ENCODE measurements at places on chromosomes 1 and 21. TPM values are rescaled to one million over a fixed set of nuclear protein-coding genes. Genes with fewer than 3 reads are reported as not detected.
A peak's percentile ranks its signal among the peaks of the same experiment; 100 is the strongest.

GRCh38 chr1:168259567-168259966 is 21.1 kb upstream of the TBX19 start:
- no peak overlapping the region for H3K4me3 ChIP-seq
- H3K36me3 ChIP-seq: peaks cover 19% of the 10 kb centered on the region
- no peak overlapping the region for H3K27ac ChIP-seq
- H3K4me1 ChIP-seq: peaks cover 17% of the 10 kb centered on the region

DNA sequence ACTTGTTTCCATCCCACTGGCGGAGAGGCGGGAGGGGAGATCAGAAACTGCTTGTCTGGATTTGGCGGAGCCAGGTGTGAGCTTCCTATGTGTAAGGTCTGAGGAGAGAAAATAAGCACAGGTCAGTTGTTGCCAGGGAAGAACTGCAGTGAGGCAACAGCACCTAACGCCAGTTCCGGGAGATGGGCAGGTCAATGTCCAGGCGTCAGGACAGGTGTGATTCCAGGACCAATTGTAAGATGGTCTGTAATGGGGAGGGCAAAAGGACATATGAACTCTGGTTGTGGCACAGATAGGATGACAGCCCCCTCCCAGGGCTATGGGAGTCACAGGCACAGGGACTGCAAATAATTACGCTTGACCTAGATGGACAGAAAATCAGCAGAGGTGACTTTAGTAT is 9.6 kb upstream of the KCNE1 start:
- peaks cover 5% of the 10 kb centered on the region for H3K27me3 ChIP-seq
- no peak overlapping the region for H3K4me3 ChIP-seq
- H3K4me1 ChIP-seq: peaks cover 32% of the 10 kb centered on the region
- no peak overlapping the region for H3K27ac ChIP-seq

- H3K27me3 ChIP-seq: no peaks in the 10 kb centered on the region
- H3K4me1 ChIP-seq: no peaks in the 10 kb centered on the region
- no peak overlapping the region for H3K4me3 ChIP-seq
- DNase-seq: no peak
- no peak overlapping the region for H3K27ac ChIP-seq
Observed at GRCh38 chr1:217392441-217392840, 238.4 kb downstream of the GPATCH2 start.

DNA sequence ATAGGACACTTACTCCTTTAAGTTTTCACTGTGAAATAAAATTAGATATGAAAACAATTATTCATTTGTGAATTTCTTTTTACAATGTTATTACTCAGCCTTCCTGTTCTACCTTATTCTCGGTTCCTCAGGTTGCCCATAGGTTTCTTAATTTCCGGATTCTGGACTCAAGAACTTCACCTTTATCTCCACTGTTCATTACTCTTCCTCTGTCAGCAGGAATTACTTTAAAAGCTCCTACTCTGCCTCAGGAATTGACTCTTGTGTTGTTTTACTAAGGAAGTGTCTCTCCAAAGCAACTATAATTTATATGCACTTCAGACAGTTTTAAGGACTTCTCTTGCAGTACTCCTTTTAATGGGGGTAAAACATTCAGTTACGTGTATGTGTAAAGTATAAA is 123.8 kb downstream of the OSBPL9 start:
- H3K36me3 ChIP-seq: no peaks in the 10 kb centered on the region
- no peak overlapping the region for H3K27ac ChIP-seq
- no peaks in the 10 kb centered on the region for H3K27me3 ChIP-seq
- peaks cover 18% of the 10 kb centered on the region for H3K4me1 ChIP-seq

DNA sequence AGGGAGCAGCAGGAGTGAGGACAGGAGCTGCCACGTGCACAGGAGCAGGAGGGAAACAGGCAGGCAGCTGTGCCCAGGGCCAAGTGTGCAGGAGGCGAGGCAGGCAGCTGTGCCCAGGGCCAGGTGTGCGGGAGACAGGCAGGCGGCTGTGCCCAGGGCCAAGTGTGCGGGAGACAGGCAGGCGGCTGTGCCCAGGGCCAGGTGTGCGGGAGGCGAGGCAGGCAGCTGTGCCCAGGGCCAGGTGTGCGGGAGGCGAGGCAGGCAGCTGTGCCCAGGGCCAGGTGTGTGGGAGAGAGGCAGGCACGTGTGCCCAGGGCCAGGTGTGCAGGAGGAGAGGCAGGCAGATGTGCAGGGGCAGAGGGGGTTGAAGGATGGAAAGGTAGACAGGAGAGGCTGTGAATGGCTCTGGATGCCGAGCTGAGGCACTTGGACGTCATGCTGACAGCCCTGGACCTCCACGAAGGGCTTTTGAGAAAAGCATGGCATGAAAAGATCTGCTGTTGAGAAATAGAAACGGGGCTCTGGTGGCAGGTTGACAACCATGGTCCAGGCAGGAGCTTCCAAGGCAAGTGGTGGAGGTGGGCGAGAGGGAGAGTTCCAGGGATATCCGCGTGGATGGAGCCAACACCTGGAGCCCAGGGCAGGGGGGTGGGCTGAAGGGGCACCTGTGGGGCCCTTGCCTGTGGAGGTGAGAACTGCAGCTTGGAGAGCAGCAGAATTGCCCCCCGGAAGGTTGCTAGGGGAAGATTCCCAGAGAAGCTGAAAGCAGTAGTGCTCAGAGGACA is 19.1 kb upstream of the NPHP4 start:
- no peak for DNase-seq
- H3K36me3 ChIP-seq: no peaks in the 10 kb centered on the region
- H3K27ac ChIP-seq: no peak overlapping the region
- no peaks in the 10 kb centered on the region for H3K4me1 ChIP-seq
- no peak overlapping the region for H3K4me3 ChIP-seq

- H3K36me3 ChIP-seq: no peaks in the 10 kb centered on the region
- no peaks in the 10 kb centered on the region for H3K4me1 ChIP-seq
- no peak overlapping the region for H3K4me3 ChIP-seq
Observed at GRCh38 chr21:40569357-40569756, 277.6 kb downstream of the DSCAM start.

GRCh38 chr1:106798991-106799390 is 257.5 kb upstream of the PRMT6 start:
- no peak for DNase-seq
- H3K36me3 ChIP-seq: no peaks in the 10 kb centered on the region
- no peaks in the 10 kb centered on the region for H3K4me1 ChIP-seq
- H3K27ac ChIP-seq: no peak overlapping the region
- no peaks in the 10 kb centered on the region for H3K27me3 ChIP-seq
- no peak overlapping the region for H3K4me3 ChIP-seq

DNA sequence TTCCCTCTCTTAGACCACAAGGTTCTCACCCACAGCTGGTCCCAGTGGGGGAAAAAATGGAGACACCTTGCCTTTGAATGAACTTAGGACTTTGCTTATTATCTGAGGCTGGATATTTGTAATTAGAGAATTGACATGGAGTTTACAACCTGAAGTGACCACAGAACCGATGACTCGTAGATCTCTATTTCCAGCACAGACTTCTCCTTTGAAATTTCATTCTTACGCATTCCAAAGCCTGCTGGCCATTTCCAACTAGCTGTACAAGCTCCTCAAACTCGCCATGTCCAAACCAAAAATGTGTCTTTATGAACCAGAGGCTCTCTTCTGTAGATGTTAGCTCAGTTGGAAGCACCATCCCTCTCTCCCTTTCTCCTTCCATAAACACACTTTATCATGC is 12.0 kb downstream of the RAB7B start:
- no peak for DNase-seq
- 0 out of 2 replicates have a peak, but pooled peaks cover 15% of the 10 kb centered on the region for H3K4me1 ChIP-seq
- no peak overlapping the region for H3K27ac ChIP-seq

DNA sequence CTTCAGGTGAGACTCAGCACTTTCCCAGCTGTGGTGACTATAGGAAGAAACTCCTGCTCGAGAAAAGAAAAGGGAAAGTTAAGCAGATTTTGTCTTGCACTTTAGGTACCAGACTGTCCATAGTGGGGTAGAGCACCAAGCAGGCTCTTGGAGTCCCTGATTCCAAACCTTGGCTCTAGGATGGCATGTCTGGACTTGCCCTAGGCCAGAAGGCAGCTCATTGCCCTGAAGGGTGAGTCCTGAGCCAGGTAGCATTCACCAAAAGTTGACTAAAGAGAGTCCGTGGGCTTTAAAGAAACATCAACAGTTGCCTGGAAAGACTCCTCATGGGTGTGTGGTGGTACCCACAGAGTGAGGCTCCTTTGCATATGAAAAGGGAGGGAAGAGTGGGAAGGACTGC is 145.2 kb upstream of the SNX7 start:
- H3K27ac ChIP-seq: no peak overlapping the region
- DNase-seq: no peak
- H3K4me1 ChIP-seq: no peaks in the 10 kb centered on the region
- no peak overlapping the region for H3K4me3 ChIP-seq
- no peaks in the 10 kb centered on the region for H3K27me3 ChIP-seq

DNA sequence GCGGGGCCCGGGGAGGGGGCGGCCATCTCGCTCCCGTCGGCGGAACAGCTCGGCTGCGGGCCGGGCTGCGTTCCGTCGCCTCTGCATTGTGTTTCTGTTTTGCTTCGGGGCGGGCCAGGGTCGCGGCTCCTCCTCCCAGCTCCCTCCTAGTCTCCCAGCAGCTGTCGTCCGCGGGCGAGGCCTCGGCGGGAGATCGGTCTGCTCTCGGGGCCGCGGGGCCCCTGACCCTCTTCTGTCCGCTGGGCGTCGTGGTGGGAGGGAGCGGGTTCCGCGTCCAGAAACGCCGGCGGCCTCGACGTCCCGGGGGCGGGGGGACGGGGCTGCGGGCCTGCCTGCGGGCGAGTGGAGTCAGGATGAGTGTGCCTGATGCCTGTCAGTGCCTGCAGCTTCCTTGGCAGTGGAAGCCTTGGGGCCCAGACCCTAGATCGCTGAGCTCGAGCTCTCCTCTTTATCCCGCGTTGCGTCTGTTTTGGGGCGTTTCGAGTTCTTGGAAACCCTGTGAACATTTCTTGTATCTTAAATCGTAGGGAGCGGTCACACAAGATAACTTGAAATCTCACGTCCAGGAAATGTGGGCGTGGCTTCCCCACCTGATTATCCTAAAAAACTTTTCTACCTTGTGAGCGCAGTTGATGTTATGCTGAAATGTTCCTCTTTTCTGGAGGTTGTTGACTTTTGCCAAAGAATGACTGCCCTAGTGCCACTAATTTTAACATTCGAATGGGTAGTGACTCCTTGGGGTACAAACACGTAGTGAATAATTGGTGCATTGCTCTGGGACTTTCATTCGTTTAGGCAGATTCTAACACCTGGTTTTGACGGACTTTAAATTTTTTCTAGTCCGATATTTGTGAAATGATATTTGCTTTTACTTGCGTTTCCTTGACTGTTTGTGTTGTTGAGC is 676 bp downstream of the MORC3 start:
- peak overlapping the region; percentile 82 for H3K27ac ChIP-seq
- H3K4me1 ChIP-seq: peaks cover 11% of the 10 kb centered on the region
- no peaks in the 10 kb centered on the region for H3K27me3 ChIP-seq
- peak overlapping the region; percentile 57 for H3K4me3 ChIP-seq
- peak; percentile 74 for DNase-seq

DNA sequence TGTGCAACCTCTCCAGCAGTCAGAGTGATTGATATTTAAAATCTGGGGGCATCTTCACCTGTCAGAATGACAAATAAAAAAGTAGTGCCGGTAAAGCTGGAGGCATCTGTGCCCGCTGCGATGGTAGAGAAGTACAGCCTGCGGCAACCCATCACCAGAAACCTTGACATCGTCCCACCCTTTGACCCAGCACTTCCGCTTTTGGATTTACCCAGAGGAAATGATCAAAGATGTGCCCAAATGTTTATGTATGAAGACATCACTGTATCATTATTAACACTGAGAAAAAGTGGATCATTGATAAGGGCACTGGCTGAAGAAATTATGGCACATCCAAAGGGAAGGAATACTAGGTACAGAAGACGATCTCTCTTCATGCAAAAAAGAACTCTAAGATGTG is 96.0 kb downstream of the PGBD5 start:
- no peak overlapping the region for H3K27ac ChIP-seq
- DNase-seq: no peak
- peaks cover 4% of the 10 kb centered on the region for H3K36me3 ChIP-seq
- no peak overlapping the region for H3K4me3 ChIP-seq

GRCh38 chr1:71047635-71048607 is at the start of gene PTGER3:
PTGER3 (minus strand) TSS chr1:71047816; CDS start chr1:71047577, 239 bp downstream.
- H3K36me3 ChIP-seq: no peaks in the 10 kb centered on the region
- peaks cover 9% of the 10 kb centered on the region for H3K4me1 ChIP-seq

DNA sequence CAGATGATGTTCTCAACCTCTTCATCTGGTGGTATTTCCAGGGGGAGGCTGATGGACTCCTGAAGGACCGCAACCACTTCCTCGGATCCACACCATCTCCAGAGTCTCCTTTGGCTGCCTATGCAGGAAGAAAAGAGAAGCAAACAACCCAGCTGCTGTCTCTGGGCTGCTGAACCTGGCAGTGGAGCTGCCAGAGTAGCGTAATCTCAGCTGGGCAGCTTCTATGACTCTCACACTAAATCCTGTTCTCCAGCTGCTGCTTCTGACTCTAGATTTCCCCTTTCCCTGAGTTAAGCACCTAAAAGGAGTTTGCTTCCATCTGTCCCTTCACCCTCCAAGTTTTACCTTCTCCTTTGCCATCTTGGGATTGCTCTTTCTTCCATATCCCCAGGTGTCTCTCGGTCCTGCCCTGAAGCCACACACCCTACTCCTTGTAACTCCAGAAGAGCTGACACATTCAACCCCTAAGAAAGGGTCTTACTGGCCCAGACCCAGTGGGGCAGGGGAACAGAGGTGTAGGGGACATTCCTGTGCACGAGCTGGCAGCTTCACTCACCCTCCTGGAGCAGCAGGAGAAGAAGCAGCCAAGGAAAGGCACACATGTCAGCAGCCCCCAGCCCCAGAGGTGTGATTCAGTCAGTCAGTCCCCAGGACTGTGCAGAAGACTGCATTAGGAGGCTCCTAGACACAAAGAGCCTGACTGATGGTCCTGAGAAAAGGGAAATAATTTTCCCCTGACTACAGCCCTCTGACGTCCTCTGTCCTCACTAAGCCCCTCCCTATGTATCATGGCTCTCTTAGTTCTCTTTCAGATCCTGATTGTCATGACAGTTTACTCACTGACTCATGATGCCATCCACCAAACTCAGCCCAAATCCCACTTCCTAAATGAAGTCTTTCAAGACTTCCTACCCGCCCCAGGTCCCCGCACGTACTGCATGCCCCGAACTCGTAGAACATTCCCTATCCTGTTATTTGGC is at the start of gene SLAMF9:
SLAMF9 (minus strand) TSS at position 702 of the 980 bp plus-strand sequence; CDS start at position 602, 100 bp downstream.
- H3K27ac ChIP-seq: no peak within 1 kb of the TSS
- H3K4me3 ChIP-seq: no peak within 1 kb of the TSS
- no peaks in the 10 kb centered on the region for H3K27me3 ChIP-seq
- H3K4me1 ChIP-seq: no peaks in the 10 kb centered on the region
- no peak for DNase-seq

- peaks cover 4% of the 10 kb centered on the region for H3K36me3 ChIP-seq
- H3K27ac ChIP-seq: no peak overlapping the region
- no peaks in the 10 kb centered on the region for H3K4me1 ChIP-seq
- H3K4me3 ChIP-seq: no peak overlapping the region
- H3K27me3 ChIP-seq: no peaks in the 10 kb centered on the region
Observed at GRCh38 chr1:158586942-158587341, 7.2 kb upstream of the OR10X1 start.

GRCh38 chr1:85708829-85709227 is 595 bp upstream of the ZNHIT6 start:
- H3K27me3 ChIP-seq: no peaks in the 10 kb centered on the region
- DNase-seq: peak; percentile 6
- H3K4me1 ChIP-seq: peaks cover 13% of the 10 kb centered on the region
- H3K27ac ChIP-seq: peak overlapping the region; percentile 46

The JMJD4 gene
- 11.5 TPM for polyA plus RNA-seq

The AGTRAP gene
- polyA plus RNA-seq: 79.0 TPM

The BMP8B gene
- polyA plus RNA-seq: 0.17 TPM

The PHACTR4 gene
- 54.1 TPM for polyA plus RNA-seq

The IKBKE gene
- 4.8 TPM for polyA plus RNA-seq

The MYOG gene
- not detected for polyA plus RNA-seq

The IFI44 gene
- polyA plus RNA-seq: not detected

The PEX19 gene
- polyA plus RNA-seq: 18.4 TPM

The TAS1R1 gene
- polyA plus RNA-seq: 0.19 TPM
